ENCODE measurements at places on chromosomes 11 and 22.

GRCh38 chr11:108985236-108985944, 320.5 kb downstream of the DDX10 start:
- DNase-seq: no peak

- no peak for DNase-seq
These were observed 287 bp downstream of the RPS13 start for GRCh38 chr11:17077240-17077519.

DNA sequence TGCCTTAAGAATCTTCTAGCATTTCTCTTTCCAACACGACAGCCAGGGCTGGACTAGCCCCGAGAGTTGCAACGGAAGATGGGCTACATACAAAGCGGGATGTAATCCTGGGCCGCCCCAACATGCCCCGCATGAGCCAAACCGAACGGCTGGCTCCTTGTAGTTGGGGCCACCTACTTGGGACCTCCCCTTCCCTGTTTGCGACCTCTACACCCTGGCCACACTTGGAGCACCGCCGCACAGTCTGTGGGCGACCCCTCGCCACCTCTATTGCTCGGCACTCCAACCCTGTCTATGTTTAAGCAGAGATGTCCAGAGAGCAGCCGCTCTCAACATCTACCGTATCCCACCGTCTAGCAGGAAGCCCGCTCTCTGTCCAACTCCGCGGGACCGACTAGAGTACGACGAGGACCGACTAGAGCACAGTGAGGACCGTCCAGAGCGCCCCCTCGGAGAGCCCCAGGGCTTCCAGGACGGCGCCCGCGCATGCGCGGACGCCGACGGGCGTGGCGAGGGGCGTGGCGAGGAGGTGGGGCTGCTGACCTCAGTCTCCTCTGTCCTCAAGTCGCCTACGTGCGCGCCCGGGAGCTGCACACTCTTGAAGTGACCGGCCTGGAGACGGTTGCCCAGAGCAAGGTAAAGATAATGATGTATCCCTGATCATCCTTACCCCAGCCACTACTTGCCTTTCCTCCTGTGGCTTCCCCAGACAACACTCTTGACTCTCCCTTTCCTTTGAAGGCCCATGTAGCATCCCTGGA, 32.3 kb downstream of the NEAT1 start:
- DNase-seq: no peak

DNA sequence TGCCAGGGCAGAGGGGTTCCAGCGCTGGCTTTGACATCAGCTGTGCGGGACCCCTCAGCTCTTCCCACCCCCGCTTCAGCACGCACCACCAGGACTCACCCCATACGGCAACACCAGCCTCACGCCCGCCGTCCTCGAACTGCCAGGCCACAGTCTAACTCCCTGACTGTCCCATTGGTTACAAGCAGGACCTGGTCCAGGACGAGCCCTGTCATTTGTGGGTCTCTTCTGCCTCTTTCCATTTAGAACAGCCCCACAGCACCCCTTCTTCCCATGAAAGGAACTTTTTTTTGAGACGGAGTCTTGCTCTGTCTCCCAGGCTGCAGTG, 81.7 kb downstream of the PHF21B start:
- no peak for DNase-seq

- no peak for DNase-seq
These were observed 54.3 kb downstream of the SBF1 start for GRCh38 chr22:50420581-50420980.

GRCh38 chr11:44955015-44955738, 4.5 kb upstream of the TP53I11 start:
- DNase-seq: peak; percentile 58

DNA sequence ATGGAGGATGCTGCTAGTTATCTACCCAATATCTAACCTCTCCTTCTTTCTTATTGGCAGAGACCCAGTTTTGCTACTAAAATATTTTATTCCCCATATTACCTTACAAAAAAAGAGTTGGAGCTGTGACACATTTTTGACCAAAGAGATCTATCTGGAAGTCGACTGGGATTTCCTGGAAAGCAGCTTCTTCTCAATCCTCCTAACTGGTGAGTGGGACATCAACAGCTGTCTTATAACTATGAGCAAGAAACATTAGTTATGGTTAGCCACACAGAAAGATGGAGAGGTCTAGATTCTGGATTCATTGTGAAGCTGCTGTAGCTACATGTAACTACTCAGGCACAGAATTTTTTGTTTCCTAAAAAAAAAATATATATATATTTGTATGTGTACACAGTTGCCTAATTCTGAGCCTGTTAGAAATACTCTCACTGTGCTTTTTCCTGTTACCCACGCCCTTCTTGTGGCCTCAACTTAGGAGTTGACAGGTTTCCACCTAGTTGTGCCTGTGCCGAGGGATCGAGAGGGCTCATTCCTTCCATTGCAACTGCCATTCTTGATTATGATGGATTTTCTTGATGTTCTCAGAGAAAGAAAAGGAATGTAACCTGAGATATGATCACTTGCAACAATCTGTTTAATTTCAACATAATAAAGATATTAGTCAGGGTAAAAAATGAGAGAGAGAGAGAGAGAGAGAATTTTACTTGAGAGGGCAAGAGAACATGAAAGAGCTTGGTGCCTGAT, 142.0 kb downstream of the SLC17A6 start:
- no peak for DNase-seq

DNA sequence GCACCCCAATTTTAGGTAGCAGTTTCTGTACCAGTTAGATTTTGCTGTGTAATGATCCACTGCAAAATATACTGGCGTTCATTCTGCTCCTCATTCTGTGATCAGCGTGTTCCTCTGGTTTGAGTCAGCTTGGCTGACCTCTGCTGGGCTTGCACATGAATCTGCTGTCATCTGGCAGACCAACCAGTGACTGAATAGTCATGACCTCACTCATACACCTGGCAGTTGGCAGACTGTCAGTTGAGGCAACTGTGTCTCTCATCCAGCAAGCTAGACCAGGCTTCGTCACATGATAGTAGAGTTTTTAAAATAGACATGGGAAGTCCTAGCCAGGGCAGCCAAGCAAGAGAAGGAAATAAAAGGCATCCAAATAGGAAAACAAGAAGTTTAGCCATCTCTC, 316.3 kb upstream of the LARGE1 start:
- no peak for DNase-seq

DNA sequence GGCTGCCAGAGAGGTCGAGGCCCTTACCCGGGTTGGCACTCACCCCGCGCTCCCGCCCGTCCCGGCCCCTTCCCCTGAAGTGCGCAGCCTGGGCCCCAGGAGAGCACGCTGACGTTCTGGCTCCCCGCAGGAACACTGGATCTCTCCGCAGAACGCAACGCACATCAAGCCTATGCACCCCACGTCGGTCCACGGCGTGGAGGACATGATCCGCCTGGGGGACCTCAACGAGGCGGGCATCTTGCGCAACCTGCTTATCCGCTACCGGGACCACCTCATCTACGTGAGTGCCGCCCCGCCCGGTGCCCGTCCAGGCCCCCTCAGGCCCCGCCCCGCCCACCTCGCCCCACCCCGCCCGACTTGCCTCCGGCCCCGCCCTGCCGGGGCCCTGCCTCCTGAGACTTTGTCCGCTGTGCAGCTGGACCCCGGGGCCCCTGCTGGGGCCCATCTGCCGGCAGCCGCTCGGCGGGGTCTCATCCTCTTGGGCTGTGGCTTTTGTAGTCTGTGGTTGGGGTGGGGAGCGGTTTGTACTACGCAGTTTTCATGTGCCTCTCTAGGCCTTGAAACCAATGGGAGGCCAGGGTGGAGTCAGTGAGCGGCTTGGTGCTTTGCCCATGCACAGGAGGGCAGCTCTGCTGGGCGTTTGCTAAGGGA, 19.7 kb downstream of the MYO7A start:
- DNase-seq: no peak

- no peak for DNase-seq
These were observed 4.4 kb downstream of the DCPS start for GRCh38 chr11:126308271-126308671.

- DNase-seq: no peak
These were observed 31.6 kb downstream of the TPST2 start for GRCh38 chr22:26558248-26558895.

GRCh38 chr11:61279934-61280659, 15.0 kb downstream of the VWCE start:
- no peak for DNase-seq

DNA sequence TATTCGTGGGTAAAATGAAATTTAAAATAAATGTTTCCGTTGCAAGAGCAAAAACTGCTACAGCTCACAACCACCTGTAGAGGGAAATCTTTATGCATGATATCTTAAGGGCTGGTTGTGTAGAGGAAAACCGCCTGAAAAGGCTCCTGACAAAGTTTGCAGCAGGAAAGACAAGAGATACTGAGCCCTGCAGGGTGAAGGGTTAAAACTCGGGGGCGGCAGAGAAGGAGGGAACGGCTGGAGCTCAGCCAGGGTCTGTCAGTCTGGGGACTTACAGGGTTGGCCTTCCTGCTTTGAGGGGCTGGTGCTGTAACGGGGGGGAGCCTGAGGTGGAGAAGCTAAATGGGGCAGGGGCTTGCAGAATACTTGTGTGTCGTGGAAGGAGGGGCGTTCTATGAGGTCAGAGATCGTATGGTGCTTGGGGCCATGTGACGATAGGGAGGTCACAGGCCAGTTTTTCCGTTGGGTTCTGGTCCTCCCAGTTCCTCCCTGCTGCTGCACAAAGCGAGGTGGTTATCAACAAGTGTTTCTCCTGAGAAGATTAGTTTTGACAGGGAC, 122.9 kb upstream of the HSD17B12 start:
- DNase-seq: no peak

- no peak for DNase-seq
These were observed 524 bp upstream of the SLC25A17 start for GRCh38 chr22:40819599-40820140.

- DNase-seq: no peak
These were observed 21.1 kb downstream of the MMP20 start for GRCh38 chr11:102604011-102604410.

DNA sequence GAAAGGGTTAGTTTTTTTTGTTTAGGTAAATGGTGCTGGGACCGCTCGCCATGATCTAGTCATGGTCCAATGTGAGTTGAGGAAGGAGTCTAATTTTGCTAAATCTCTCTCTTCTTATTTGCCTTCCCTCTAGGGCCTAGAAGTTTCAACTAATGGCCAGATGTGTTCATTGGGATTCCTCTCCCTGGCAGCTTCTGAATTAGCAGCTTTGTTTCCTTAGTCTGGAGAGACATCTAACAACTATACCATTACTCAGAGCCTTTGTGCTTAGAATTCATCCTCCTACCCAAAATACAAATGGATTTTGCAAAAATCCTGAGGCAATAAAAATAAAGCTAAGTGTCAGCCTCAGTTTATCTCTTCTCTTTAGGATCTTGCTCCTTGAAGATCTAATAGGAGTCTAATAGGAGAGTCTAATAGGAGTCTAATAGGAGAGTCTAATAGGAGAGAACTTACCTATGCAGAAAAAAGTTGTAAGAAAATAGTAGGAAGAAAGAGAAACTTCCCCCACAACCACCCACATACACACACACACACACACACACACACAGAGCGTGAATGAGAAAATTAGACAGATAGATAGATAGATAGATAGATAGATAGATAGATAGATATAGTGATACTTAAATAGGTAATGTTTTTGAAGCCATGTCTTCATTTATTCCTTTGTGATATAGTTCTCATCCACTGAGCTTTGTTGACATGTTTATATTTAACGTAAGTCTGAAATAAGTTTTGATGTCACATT, 980.5 kb upstream of the CNTN5 start:
- no peak for DNase-seq

DNA sequence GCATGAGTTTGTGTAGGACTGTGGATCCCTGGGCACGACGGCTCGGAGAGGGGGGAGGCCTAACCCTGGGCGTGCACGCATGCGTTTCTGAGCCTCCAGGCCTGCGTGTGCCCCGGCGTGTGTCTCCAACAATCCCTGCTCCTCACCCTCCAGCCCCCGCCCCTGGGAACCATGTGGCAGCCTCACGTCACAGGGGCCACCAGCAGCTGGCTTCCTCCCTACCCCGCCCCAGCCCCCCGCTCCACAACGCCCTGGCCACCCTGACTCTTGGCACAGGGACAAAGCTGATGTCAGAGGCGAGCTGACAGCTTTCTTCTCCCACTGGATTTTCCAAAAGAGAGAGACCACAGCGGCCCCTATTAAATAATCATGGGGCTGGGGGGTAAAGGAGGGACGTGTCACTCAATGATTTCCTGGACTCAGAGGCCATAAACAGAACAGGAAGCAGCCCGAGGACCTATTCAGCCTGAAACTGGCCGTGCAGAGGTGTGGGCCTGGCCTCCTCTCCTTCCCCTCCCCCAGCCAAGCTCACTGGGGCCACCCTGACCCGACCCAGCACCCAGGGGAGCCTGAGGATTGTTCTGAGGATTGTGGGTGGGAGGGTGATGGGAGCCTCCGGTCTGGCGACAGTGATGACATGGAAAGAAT, 6.8 kb upstream of the LIF start:
- DNase-seq: no peak

DNA sequence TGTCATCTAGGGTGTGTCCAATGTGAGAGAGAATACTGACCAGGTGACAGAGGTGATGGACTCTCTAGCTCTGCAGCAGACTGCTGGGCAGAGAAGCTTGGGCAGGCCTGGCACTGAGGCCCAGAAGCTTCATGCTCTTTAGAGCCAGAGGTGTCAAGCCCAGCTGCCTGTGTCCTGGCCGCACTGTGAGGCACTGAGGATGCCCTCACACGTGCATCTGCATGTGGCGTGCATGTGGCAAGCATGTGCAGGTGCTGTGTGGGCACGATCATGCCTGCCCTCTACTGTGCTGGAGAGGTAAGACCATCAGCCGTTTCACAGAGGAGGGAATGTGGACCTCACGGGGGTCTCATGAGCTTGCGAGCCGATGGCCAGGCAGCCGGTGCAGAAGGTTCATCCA, 15.8 kb upstream of the TXNRD2 start:
- DNase-seq: no peak

DNA sequence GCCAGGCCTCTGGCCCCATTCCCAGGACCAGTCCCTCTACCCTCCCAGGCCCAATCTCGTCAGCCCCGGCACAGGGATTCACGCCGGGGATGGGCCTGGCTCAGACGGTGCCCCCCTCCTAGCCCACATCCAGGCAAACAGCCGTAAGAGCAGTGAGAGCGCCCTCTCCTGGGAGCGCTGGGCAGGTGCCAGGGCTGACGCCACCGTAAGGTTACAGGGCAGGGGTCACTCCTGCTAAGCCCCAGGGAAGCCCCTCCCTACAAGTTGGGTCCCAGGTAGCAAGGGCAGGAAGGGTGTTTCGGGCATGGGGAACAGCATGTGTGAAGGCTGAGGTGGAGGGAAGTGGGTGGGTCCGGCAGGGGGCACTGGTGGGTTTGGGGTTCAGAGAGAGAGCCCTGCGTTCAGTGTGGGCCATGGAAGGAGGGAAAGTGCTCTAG, 19.2 kb upstream of the PPARA start:
- DNase-seq: no peak

GRCh38 chr11:2095198-2095520, 44.0 kb downstream of the IGF2 start:
- DNase-seq: no peak

GRCh38 chr11:80783561-80783960, 1342.7 kb upstream of the TENM4 start:
- no peak for DNase-seq
